Fibroblast of lung (primary cell): ENCODE measurements at places on chromosomes 12 and 14.
A peak's percentile ranks its signal among the peaks of the same experiment; 100 is the strongest.

GRCh38 chr14:72488514-72488913 lies 405.4 kb downstream of the DPF3 start:
- H3K27ac ChIP-seq: no peak overlapping the region
- DNase-seq: no peak
- H3K27me3 ChIP-seq: no peaks in the 10 kb centered on the region

- no peak overlapping the region for H3K27ac ChIP-seq
- H3K36me3 ChIP-seq: no peaks in the 10 kb centered on the region
- H3K27me3 ChIP-seq: no peaks in the 10 kb centered on the region
- no peak overlapping the region for H3K4me3 ChIP-seq
- no peak for DNase-seq
Measured at GRCh38 chr12:3746758-3747157, 6.2 kb downstream of the CRACR2A start.

- no peak for DNase-seq
- H3K27ac ChIP-seq: no peak overlapping the region
- no peak overlapping the region for H3K4me3 ChIP-seq
- H3K4me1 ChIP-seq: no peaks in the 10 kb centered on the region
- no peaks in the 10 kb centered on the region for H3K36me3 ChIP-seq
- no peaks in the 10 kb centered on the region for H3K27me3 ChIP-seq
Measured at GRCh38 chr12:39632670-39633069, 13.1 kb upstream of the ABCD2 start.

DNA sequence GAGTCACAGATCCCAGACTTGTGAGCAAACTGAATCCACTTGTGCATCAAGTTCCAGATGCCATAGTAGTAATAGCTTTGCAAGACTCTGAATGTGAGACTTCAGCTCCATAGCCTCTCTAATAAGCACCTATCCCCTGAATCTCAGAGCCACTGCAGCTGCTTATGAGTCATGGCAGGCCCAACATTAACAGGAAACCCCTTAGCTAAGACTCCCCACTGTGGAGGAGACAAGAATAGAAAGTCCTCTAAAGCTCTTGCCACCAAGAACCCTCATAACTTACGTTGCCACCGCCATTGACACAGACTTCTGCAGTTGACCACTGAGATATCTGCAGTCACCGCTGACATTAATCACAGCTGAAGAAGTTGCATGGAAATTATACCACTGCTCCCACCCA lies 62.9 kb upstream of the PDE3A start:
- peak; percentile 7 for DNase-seq
- no peak overlapping the region for H3K4me3 ChIP-seq
- no peaks in the 10 kb centered on the region for H3K27me3 ChIP-seq
- H3K4me1 ChIP-seq: no peaks in the 10 kb centered on the region
- no peak overlapping the region for H3K27ac ChIP-seq

GRCh38 chr14:91335191-91336092 lies 82.2 kb downstream of the CCDC88C start:
- no peaks in the 10 kb centered on the region for H3K36me3 ChIP-seq
- H3K4me1 ChIP-seq: no peaks in the 10 kb centered on the region
- no peak overlapping the region for H3K4me3 ChIP-seq
- no peak overlapping the region for H3K27ac ChIP-seq
- no peak for DNase-seq

DNA sequence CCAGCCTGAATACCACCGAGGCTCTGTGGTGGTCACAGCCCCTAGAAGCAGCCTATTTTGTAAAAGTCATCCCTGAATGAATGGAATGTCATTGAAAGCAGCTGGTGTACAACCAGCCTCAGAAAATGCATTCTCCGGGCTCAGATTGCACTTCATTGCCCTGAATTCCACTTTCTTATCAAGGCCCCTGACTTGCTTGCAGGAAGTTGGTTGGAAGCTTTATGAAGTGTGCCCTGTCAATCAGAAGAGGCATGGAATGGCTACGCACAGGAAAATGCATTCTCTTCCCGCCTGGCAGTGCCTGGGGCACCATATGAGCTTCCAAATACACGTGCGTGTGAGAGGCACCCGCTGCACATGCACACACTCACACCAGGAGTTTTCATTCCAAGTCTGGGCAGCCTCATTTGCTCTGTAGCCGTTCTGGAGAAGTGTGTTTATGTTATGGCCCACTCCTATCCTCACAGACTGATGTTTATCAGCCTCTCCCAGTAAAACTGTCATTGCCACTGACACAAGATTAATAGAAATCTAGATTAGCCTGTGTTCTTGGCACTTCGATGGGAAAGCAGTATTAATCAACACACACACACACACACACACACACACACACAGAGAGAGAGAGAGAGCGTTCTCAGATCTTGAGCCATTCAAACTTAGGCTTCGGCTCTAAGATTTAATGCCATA lies 63.9 kb downstream of the NUAK1 start:
- DNase-seq: peak; percentile 92
- H3K27me3 ChIP-seq: no peaks in the 10 kb centered on the region
- H3K36me3 ChIP-seq: no peaks in the 10 kb centered on the region
- H3K4me3 ChIP-seq: no peak overlapping the region
- H3K4me1 ChIP-seq: peaks cover 22% of the 10 kb centered on the region
- no peak overlapping the region for H3K27ac ChIP-seq

DNA sequence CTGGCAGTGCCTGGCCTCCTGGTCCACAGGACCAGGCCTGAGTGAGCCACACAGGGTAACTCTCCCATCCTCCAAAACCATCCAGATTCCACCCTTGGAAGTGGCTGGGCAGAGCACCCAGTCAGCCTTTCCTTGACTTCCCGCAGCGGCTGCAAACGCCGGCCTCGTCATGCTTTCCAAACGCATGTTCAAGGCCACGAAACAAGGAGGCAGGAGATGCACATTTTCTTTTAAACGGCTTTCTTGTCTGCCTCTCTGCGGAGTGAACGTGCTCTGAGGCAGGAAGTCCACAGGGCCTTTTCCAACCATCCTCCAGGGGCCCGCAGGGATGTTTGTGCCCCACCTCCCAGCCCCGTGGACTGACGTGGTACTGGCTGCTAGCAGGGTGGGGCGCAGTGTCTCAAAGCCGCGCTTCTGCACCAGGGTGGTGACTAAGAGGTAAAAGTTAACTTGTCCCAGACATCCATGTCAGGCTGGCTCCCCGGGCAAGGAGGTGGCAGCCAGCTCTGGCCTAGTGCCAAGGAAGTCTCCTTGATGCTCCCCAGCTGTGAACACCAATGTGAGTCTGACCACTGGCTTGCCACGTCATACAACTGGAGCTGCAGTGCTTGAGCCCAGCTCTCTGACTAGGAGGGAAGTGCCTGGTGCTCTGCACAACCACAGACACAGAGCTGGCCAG lies 45.0 kb downstream of the KCNA5 start:
- peak; percentile 97 for DNase-seq
- no peak overlapping the region for H3K4me3 ChIP-seq
- H3K27me3 ChIP-seq: no peaks in the 10 kb centered on the region
- H3K27ac ChIP-seq: peak overlapping the region; percentile 42
- H3K36me3 ChIP-seq: no peaks in the 10 kb centered on the region

- no peak overlapping the region for H3K27ac ChIP-seq
- DNase-seq: no peak
- H3K36me3 ChIP-seq: no peaks in the 10 kb centered on the region
- H3K27me3 ChIP-seq: no peaks in the 10 kb centered on the region
Measured at GRCh38 chr14:70563417-70563816, 28.6 kb upstream of the ADAM20 start.

- H3K27me3 ChIP-seq: peaks cover 2% of the 10 kb centered on the region
- H3K4me3 ChIP-seq: no peak overlapping the region
- no peak for DNase-seq
- H3K36me3 ChIP-seq: no peaks in the 10 kb centered on the region
Measured at GRCh38 chr12:69901221-69901905, 76.3 kb downstream of the MYRFL start.

GRCh38 chr14:50631408-50631821 lies 36.7 kb downstream of the SAV1 start:
- no peak overlapping the region for H3K27ac ChIP-seq
- H3K4me3 ChIP-seq: no peak overlapping the region
- H3K27me3 ChIP-seq: no peaks in the 10 kb centered on the region

- no peak overlapping the region for H3K4me3 ChIP-seq
- H3K27me3 ChIP-seq: no peaks in the 10 kb centered on the region
- peaks cover 24% of the 10 kb centered on the region for H3K4me1 ChIP-seq
- H3K36me3 ChIP-seq: no peaks in the 10 kb centered on the region
Measured at GRCh38 chr12:2306012-2306411, 253.2 kb downstream of the CACNA1C start.

- DNase-seq: peak; percentile 59
- H3K4me3 ChIP-seq: peak overlapping the region; percentile 29
- no peak overlapping the region for H3K27ac ChIP-seq
- H3K4me1 ChIP-seq: no peaks in the 10 kb centered on the region
- peaks cover 29% of the 10 kb centered on the region for H3K27me3 ChIP-seq
Measured at GRCh38 chr14:61280526-61281185, 482 bp downstream of the TMEM30B start.
